Activated T-helper 1 cell treated with anti-CD3 and anti-CD28 coated beads, Interleukin-2, amount 50 U/mL, for 16 hours (primary cell): ENCODE measurements at places on chromosomes 3 and 15.

- DNase-seq = no peak
Observed at GRCh38 chr3:183279371-183279770, 26.3 kb downstream of the B3GNT5 start.

DNA sequence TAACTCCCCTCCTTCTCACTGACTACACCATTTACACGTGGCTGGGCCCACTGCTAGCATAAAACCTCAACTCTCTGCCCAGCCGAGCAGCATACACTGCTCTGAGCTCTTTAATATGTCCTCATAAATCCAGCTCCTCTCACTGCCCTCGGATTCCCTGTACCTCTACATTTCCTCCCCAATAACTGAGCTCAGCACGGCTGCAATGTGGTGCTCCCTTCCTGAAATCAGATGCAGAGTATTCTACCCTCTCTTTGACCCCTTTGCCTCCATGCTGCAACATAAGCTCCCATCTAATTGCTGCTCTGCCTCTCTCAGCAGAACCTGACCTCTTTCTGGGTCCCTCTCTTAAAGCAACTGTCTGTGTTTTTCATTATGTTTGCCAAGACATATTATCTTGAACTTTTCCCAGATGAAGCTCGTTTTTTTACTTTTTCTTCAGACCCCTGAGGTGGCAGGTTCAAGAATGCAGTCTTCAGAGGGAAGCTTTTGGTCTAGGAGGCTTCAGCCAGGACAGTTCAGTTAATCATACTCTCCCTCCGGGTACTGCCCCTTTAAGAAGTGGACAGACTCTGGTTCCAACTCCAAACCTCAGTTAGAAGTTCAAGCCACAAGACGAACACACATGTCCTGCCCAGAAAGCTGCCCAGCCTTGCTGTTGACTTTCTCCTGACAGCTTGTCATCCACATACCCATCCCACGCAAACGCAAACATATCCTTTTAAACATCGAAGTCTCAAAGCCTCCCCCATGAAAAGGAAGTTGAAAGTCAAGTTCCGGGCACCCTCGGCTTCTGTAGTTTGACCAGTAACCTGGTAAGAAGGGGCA lies 81.1 kb upstream of the NEO1 start:
- no peak for DNase-seq

DNA sequence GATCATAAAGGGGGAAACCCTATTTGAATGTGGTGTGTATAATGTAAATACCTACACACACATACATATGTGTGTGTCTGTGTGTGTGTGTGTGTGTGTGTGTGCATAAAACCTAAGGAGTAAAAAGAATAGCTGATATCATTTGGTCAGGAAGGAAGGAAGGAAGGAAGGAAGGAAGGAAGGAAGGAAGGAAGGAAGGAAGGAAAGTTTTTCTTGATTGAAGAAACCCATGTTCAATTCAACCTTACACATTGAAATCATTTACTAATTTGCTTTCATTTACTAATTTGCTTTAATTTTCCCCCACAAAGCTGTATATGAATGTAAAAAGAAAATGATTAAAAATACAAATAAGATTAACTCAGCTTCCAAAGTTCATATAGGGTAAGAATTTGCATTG lies 386.6 kb downstream of the ROBO2 start:
- no peak for DNase-seq

GRCh38 chr3:52403955-52404354 lies 40.9 kb downstream of the SEMA3G start:
- DNase-seq = no peak
